Activated CD8-positive, alpha-beta T cell treated with anti-CD3 and anti-CD28 coated beads for 36 hours (primary cell): ENCODE measurements at places on chromosomes 13 and 19. TPM values are rescaled to one million over a fixed set of nuclear protein-coding genes. Genes with fewer than 3 reads are reported as not detected.
A peak's percentile ranks its signal among the peaks of the same experiment; 100 is the strongest.

CALR3 gene
- not detected for total RNA-seq

DNA sequence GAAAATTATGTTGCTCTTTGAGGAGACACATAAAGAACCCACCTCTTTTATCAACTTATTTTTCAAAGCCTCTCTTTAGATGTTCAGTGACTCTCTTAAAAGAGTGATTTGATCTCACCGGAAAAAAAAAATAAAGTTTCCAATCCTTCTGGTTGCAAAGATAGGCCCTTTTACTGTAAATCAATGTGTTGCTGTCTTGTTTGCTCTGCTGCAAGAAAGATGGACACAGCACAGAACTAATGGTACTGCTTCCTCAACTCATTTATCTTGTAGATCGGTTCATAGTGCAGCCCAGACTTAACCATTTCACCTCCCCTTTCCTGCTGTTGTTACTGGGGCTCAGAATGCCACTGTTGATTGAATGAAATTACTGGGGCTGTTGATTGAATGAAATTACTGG, 388.9 kb upstream of the KLF12 start:
- H3K27me3 ChIP-seq, result no peaks in the 10 kb centered on the region
- H3K4me1 ChIP-seq, result no peaks in the 10 kb centered on the region
- no peak for DNase-seq

- H3K4me3 ChIP-seq, result no peak overlapping the region
- no peaks in the 10 kb centered on the region for H3K36me3 ChIP-seq
- DNase-seq, result no peak
- peaks cover 16% of the 10 kb centered on the region for H3K27me3 ChIP-seq
- H3K4me1 ChIP-seq, result peaks cover 2% of the 10 kb centered on the region
- H3K27ac ChIP-seq, result no peak overlapping the region
These were observed 3.8 kb downstream of the HCN2 start for GRCh38 chr19:593505-593904.

GRCh38 chr13:48741377-48741776, 87.6 kb downstream of the CYSLTR2 start:
- H3K36me3 ChIP-seq, result no peaks in the 10 kb centered on the region
- no peak for DNase-seq
- H3K4me3 ChIP-seq, result no peak overlapping the region
- peak overlapping the region; percentile 5 for H3K27ac ChIP-seq
- peaks cover 7% of the 10 kb centered on the region for H3K4me1 ChIP-seq

DNA sequence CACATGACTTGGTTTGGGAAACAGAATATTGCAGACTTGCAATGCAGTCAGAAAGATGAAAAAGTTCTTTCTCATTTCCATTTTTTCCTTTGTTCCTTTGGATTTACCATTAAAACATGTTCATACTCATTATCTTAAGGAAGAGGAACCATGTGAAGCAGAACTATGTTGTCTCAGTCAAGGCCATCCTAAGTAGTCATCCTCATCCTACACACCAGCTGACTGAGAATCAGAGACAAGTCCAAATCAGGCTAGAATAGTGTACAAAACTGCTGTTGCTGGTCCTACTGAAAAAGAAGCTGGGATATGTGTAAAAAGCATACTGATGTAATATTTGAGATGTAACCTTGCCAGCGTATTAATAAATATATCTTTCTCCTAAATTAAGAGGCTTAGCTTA, 433.4 kb downstream of the SLITRK5 start:
- no peak overlapping the region for H3K27ac ChIP-seq
- H3K4me3 ChIP-seq, result no peak overlapping the region
- no peaks in the 10 kb centered on the region for H3K36me3 ChIP-seq
- no peaks in the 10 kb centered on the region for H3K27me3 ChIP-seq
- no peak for DNase-seq
- H3K4me1 ChIP-seq, result no peaks in the 10 kb centered on the region

DNA sequence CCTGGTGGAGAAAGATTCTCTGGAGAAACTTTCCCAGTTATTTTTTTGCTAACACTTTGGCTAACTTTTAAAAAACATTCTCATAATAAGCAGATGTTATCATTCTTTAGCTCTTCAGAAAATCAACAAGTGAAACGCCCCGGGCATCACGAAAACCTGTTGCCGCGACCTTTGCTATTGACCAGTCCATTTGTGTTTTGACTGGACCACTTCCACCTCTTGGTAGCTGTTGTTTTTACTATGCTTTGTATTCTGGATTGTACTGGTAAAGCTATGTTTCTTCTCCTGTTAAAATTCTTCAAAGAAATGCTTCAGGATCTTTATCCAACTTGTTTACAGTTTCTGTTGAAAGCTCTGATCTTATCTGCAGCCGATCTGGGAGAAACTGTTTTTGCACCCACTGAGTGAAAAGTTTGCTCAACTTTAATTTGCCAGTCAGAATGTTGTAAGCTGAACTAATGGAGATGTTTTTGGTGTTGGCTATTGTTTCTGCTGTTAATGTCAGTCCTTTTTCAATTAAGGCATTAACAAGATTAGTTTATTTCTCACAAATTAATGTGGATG, 23.3 kb downstream of the UFM1 start:
- peaks cover 32% of the 10 kb centered on the region for H3K27me3 ChIP-seq
- H3K36me3 ChIP-seq, result no peaks in the 10 kb centered on the region
- no peak overlapping the region for H3K27ac ChIP-seq
- no peak for DNase-seq
- H3K4me1 ChIP-seq, result no peaks in the 10 kb centered on the region

DNA sequence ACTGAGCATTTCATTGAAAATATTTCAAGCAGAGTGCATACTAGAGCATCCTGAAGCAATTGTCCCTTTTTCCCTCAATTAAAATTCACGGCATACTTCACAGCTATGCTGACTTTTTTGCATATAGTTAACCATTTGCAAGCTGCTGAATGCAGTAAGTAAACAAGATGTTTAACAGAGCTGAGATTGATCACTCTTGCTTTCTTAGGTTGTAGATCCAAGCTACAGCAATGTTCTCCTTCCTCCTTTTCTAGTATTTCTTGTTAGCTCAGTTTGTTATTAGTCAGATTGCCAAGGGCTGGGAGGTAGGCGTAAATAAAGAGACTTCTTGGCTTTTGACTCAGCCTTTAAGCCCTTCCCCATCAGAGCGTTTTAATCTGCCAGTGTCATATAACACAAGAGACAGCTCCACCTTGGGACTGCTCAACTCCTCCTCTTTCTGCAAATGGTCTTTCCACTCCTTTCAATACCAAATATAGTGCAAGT, at the start of gene SLITRK6:
Gene SLITRK6 (minus strand): TSS at position 323 of the 486 bp plus-strand sequence. CDS start 2,911 bp downstream, outside the sequence.
- H3K27ac ChIP-seq, result no peak within 1 kb of the TSS
- H3K27me3 ChIP-seq, result no peaks in the 10 kb centered on the region
- no peak within 1 kb of the TSS for H3K4me3 ChIP-seq
- no peaks in the 10 kb centered on the region for H3K4me1 ChIP-seq
- no peak for DNase-seq

ZNF528 gene
- 6.8 TPM for total RNA-seq
